ENCODE measurements at places on chromosomes 6 and 20. TPM values are rescaled to one million over a fixed set of nuclear protein-coding genes. Genes with fewer than 3 reads are reported as not detected.

The CABLES2 gene
- 6.4 TPM for total RNA-seq

- DNase-seq, result no peak
These were observed 434.1 kb upstream of the SOX4 start for GRCh38 chr6:21159465-21159864.

GRCh38 chr6:104682722-104683643, 176.7 kb downstream of the HACE1 start:
- no peak for DNase-seq

The SMLR1 gene
- total RNA-seq, result not detected

The KCNK17 gene
- total RNA-seq, result not detected
